ENCODE measurements at places on chromosomes 7 and 10. TPM values are rescaled to one million over a fixed set of nuclear protein-coding genes. Genes with fewer than 3 reads are reported as not detected.

The METTL27 gene
- total RNA-seq = not detected

The OR2A1 gene
- not detected for total RNA-seq

The C1GALT1 gene
- total RNA-seq = 49.3 TPM

The CALHM1 gene
- total RNA-seq = not detected

GRCh38 chr7:117323851-117324711 is 1.2 kb upstream of the WNT2 start:
- H3K27ac ChIP-seq = no peak overlapping the region
- H3K27me3 ChIP-seq = peaks cover 53% of the 10 kb centered on the region
- H3K4me1 ChIP-seq = no peaks in the 10 kb centered on the region
- no peak for DNase-seq
- no peak overlapping the region for H3K4me3 ChIP-seq
- H3K36me3 ChIP-seq = no peaks in the 10 kb centered on the region

DNA sequence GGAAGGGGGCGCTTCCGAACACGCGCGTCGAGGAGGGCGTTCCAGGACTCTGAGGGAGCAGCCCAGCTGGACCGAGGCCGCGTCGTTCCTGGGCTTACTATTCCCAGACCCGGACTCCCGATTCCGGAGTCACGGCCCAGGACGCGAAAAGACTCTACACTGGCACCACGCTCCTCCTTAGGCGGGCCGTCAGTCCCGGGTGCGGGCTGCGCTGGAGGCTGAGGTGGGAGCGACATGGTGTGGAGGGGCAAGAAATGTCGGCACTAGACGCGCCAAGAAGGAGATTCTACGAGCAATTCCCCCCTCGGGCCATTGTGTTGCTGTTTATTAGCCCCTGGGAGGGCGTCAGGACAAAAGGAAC is 584 bp upstream of the RUNDC3B start:
- H3K4me1 ChIP-seq = peaks cover 14% of the 10 kb centered on the region
- no peak for DNase-seq

GRCh38 chr7:38123494-38123893 is 54.6 kb upstream of the STARD3NL start:
- H3K27ac ChIP-seq = no peak overlapping the region
- peaks cover 3% of the 10 kb centered on the region for H3K4me1 ChIP-seq
- H3K27me3 ChIP-seq = peaks cover 10% of the 10 kb centered on the region
- no peak for DNase-seq
- H3K36me3 ChIP-seq = no peaks in the 10 kb centered on the region

GRCh38 chr10:123119081-123119480 is 16.7 kb upstream of the HMX3 start:
- DNase-seq = no peak
- no peaks in the 10 kb centered on the region for H3K4me1 ChIP-seq
- H3K36me3 ChIP-seq = no peaks in the 10 kb centered on the region
- peaks cover 33% of the 10 kb centered on the region for H3K27me3 ChIP-seq
- H3K4me3 ChIP-seq = no peak overlapping the region

GRCh38 chr10:132606536-132607316 is 69.1 kb downstream of the INPP5A start:
- DNase-seq = no peak
- H3K27me3 ChIP-seq = no peaks in the 10 kb centered on the region
- H3K4me3 ChIP-seq = no peak overlapping the region
- no peak overlapping the region for H3K27ac ChIP-seq

DNA sequence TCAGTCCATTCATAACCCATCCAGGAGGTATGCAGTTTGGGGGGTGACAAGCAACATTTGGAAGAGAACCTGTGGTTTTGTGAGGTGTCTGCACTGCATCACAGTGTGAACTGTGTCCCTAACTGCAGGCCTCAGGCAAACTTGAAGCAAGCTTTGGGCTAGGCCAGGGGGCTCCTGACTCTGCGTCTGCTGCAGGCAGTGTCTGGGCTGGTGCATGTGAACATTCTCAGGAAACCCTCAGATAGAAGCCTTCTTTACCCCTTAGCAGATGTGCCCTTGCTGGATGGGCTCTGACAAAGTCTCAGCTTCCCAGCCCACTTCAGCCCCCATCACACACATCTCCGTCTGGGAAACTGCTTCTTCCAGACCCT is 61.0 kb downstream of the VIPR2 start:
- H3K27ac ChIP-seq = no peak overlapping the region
- no peaks in the 10 kb centered on the region for H3K4me1 ChIP-seq
- H3K4me3 ChIP-seq = no peak overlapping the region
- no peak for DNase-seq
- no peaks in the 10 kb centered on the region for H3K36me3 ChIP-seq

DNA sequence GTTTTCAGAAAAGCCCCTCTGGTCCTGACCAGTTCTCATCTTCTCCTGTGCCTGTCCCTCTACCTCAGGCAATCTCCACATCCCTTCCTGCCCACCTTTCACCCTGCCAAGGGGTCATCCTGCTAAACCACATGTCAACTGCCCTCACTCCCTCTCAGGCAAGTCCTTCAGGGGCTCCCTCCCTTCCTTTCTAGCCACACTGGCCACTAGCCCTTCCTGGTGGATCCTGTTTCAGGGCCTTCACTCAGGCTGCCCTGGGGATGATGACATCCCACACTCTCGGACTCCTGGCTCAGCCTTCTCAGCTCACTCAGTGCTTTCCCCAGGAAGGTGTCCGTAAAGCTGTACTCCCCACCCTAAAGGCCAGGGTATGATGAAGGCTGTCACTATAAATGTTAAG is 13.4 kb downstream of the STEAP1B start:
- DNase-seq = no peak
- H3K4me3 ChIP-seq = no peak overlapping the region
- H3K27me3 ChIP-seq = peaks cover 12% of the 10 kb centered on the region
- H3K27ac ChIP-seq = no peak overlapping the region
- H3K4me1 ChIP-seq = no peaks in the 10 kb centered on the region

- H3K27ac ChIP-seq = no peak overlapping the region
- no peaks in the 10 kb centered on the region for H3K36me3 ChIP-seq
- DNase-seq = no peak
Observed at GRCh38 chr7:14834883-14835282, 67.7 kb downstream of the DGKB start.

- no peak overlapping the region for H3K27ac ChIP-seq
- no peak for DNase-seq
- peaks cover 39% of the 10 kb centered on the region for H3K4me1 ChIP-seq
- no peaks in the 10 kb centered on the region for H3K36me3 ChIP-seq
- H3K4me3 ChIP-seq = peak overlapping the region; percentile 92
- no peaks in the 10 kb centered on the region for H3K27me3 ChIP-seq
Observed at GRCh38 chr7:112448891-112449290, 1.4 kb upstream of the IFRD1 start.

- no peak for DNase-seq
- H3K27me3 ChIP-seq = no peaks in the 10 kb centered on the region
- H3K4me1 ChIP-seq = peaks cover 38% of the 10 kb centered on the region
- H3K27ac ChIP-seq = peak overlapping the region; percentile 22
- peak overlapping the region; percentile 8 for H3K4me3 ChIP-seq
Observed at GRCh38 chr10:50438049-50438936, 185.5 kb downstream of the SGMS1 start.
